ENCODE measurements at places on chromosomes 4 and X.
A peak's percentile ranks its signal among the peaks of the same experiment; 100 is the strongest.

- no peak for DNase-seq
Observed at GRCh38 chr4:122622400-122622799, 1.5 kb upstream of the IL21 start.

GRCh38 chr4:36255577-36255976, 11.3 kb upstream of the ARAP2 start:
- DNase-seq = no peak

- DNase-seq = peak; percentile 69
Observed at GRCh38 chrX:17805120-17805519, 56.0 kb downstream of the RAI2 start.

GRCh38 chr4:110748071-110748470, 125.2 kb upstream of the PITX2 start:
- DNase-seq = no peak

DNA sequence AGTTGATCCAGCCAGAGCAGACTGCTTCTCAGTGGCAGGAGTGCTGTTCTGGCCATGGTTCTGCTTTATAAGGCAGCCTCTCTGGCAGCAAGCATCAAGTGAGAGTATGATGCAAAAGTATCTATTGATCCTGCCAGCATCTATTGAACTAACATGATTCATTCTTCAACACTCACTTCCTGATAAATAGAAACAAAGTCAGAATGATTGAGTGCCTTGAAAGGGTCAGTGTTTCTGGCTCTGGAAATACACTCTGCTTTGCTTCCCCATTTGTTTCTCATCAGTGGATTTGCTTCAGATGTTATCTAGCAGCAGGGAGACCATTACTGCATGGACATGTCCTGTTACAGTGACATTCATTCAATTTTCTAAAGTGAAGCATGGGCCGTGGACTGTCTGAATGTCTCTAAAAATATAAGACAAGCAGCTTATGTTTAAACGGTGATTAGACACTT, 66.2 kb upstream of the FRAS1 start:
- DNase-seq = no peak

DNA sequence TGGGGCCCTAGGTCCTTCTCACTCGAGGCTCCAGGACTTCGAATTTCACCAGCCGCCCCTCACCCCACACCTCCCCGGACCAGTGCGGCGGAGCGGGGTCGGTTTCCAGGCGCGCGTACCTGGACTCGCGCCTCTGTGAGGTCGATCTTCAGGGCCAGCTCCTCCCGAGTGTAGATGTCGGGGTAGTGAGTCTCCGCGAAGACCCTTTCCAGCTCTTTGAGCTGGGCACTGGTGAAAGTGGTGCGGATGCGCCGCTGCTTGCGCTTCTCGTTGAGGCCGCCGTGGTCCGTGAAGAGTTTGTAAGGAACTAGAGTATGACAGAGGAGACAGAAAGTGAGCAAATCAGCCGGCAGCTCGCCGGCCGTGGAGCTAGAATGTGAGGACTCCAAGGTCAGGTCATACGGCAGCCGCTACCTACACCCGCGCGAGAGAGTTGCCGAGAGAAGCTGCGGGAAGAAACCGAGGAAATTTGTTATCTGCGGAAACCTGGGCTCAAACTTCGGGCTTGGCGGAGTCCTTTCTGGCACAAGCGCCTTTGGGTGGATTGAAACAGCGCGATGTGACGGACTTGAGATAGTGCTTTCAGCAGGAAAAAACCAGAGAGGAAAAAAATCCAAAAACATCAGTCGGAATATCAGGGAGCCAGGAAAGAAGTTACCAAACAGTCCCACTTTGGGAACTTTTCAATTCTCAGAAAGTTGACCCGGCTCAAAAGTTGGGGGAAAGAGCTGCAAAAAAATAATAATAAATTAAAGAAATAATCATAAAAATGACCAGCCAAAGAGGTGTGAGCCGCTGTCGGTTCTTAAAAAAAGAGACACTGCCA, 1.1 kb downstream of the PHOX2B start:
- DNase-seq = peak; percentile 51

- no peak for DNase-seq
Observed at GRCh38 chr4:98932539-98932938, 3.6 kb upstream of the EIF4E start.

DNA sequence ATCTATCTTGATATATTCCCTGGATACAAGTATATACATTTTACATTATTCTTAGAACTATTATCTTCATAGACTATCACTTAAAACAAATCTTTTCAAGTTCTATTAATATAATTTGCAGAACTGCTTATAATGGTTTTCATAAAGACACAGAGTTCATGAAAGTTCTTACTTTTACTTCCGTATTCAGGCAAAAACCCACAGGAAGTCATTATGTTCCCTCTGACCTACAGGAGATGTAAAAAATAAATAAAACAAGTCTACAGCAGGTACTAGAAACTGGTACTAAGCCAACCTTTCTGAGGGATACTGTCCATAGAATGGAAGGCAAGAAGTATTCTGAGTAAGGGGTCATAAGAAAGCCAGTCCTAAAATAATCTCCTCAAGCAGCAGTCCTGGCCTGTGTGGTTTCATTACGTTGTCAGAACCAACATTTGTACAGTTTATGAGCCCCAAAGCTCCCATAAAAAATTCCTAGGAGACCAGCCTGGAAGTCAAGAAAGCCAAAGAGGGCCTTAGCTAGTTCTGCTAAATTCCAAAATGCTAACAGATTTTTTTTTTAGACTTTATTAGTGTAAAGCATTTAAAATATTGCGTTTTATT, 68.6 kb downstream of the CAMK2D start:
- DNase-seq = no peak

- DNase-seq = no peak
Observed at GRCh38 chr4:10050261-10050661, 29.0 kb upstream of the SLC2A9 start.

GRCh38 chr4:53716011-53716410, 124.7 kb upstream of the LNX1 start:
- no peak for DNase-seq

GRCh38 chrX:44536198-44536597, 6.5 kb downstream of the FUNDC1 start:
- DNase-seq = no peak

DNA sequence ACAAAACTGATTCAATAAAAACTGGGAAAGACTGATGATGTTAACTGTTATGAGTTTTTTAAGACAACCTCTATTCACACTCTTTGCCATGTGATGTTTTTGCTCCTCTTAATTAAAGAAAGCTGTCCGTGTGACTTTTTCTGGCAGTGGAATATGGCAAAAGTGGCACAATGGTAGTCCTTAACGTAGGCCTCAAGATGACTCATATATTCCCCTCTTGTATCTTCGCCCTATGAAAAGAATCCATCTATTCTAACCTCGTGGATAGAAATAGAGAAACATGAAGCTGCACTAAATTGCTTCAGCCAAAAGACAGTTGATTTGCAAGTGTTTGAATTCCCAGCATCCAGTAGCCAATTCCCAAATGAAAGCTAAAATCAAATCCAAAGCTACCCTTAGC, 603.8 kb upstream of the PCDH7 start:
- no peak for DNase-seq

DNA sequence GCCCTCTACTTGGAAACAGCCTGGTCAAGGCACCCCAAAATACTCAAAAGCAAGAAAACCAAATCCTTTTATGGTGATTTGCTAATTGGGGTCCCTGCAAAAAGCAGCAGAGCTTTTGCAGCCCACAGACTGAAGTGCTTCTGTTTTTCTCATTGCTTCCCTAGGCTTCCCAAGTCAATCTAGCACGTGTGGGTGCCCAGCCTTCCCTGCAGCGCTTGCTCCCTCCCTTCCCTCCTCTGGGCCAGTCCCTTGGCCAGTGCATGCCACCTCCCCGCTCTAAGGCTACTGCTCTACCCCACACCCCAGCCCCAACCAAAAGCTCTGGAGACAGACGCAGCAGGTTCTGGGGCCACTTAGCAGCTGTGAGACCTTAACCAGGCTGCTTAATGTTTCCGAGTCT, 53.6 kb downstream of the ANAPC4 start:
- DNase-seq = no peak

DNA sequence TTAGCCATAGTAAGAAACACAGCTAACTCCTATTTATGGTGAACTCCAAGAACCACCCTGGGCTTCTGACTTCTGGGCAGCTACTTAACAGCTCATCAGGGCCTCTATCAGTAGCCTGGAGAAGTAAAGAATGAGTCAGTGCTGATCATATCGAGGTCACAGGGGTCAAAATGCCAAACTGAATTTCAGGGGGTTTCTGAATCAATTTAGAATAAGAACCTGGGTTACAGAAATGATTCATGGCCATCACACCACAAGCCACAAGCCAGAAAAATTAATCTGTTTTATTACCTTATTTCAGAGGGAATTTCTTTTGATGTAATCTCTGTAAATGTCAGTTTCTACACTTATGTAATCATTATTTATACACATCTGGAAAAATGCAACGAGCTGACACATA, 64.4 kb downstream of the CHST7 start:
- peak; percentile 51 for DNase-seq

DNA sequence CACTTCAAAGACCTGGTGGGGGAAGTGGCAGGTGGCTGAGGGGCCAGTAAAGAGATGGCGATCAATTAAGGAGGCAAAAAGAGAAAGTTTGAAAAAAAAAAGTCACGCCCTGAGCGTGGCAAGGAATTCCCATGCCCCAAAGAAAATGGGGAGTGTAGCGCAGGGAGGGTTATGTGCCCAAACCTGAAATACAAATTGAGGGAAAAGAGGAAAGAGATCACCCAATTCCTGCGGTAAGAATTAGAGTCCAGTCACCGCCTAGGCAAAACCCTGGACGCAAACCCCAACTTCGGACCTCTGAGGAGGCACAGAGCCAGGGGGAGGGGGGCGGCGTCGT, 595 bp downstream of the ENOX2 start:
- no peak for DNase-seq

DNA sequence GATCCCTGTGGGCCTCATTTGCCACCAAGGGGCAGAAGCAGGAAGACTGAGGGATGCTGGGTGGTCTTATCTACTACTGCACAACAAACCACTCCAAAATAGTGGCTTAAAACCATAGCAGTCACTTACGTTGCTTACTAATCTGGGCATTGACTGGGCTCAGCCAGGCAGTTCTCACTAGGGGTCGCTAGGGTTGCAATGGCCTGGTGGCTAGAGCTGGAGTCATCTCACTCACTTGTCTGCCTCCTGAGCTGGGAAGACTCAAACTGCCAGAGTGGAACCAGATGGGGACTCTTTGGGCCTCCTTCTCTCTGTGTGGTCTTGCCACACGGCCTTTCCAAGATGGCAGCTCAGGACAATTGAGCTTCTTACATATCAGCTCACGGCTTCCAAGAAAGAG, 216.3 kb upstream of the BCOR start:
- peak; percentile 68 for DNase-seq

DNA sequence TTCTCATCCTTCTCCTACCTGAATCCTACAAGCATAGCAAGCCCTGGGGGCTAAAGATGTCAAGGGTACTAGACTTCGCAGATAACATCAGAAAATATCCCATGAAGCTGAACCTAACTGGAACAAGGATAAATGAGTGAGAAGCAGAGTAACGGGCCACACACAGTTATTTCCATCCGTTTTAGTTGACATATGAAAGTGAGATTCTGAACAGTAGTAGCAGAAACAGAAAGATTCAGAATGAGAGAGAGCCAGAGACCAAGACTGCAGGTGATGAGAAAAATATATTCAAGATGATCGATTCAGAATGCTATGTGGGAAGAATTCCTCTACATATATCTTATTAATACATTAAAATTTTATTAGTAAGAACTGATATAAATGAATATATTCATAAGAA, 165.1 kb downstream of the TSPAN5 start:
- DNase-seq = no peak

DNA sequence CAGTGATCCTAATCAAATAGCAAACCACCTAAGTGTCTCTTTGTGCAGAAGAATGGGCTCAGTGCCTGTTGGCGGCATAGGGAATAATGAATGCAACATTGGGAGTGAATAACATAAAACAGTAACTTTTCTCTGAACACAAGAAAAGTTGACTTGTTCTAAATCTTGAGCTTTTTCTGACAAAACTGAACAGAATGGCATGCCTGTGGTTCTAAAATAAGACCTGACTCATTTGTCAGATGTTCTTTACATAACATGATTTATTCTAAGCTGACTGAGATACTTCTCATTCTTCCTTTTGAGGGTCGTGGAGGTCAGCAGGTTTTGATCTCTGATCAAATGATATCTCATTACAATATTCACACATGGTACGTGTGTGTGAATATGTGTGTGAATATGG, 165.4 kb upstream of the WDR1 start:
- no peak for DNase-seq

DNA sequence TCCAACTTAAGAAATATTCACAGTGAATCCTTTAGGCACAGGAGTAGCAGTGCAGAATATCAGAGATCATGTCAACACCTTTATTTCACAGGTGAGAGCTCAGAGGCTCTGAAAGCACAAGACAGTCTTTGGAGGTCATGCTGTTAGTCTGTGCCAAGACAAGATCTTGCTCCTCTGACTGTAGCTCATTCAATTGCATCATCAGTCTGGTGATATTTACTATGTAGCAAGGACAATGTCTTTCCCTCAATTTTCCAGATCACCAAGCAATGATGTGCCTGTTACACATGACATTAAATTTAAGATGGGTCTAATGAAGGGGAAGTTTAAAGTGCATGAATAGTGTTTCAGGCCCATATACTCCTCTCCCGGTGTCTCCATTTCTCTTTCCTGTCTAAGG, 277.5 kb downstream of the IL15 start:
- no peak for DNase-seq

- no peak for DNase-seq
Observed at GRCh38 chr4:4302416-4302815, 12.4 kb downstream of the ZBTB49 start.

- DNase-seq = peak; percentile 54
Observed at GRCh38 chr4:14528918-14529317, 473.4 kb upstream of the CPEB2 start.

GRCh38 chrX:151773434-151773833, 38.9 kb downstream of the CNGA2 start:
- peak; percentile 7 for DNase-seq

DNA sequence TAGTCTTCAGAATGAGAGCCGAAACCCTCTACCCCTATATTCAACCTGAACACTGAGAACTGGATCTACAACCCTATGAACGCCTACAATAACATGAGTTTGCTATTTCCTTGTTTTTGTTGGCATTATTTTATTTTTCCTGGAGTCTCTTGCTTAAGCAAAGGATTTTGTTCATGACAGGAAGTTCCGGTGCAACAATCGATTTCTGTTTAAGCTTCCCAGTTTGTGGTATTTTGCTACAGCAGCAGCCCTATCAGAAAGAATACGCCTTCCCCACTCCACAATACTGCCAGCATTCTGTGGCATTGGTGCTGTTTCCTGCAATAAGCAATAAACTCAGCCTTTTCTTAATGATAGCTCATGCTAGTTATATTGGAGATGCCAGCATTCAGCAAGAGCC, 60.9 kb downstream of the NPY5R start:
- DNase-seq = peak; percentile 6

DNA sequence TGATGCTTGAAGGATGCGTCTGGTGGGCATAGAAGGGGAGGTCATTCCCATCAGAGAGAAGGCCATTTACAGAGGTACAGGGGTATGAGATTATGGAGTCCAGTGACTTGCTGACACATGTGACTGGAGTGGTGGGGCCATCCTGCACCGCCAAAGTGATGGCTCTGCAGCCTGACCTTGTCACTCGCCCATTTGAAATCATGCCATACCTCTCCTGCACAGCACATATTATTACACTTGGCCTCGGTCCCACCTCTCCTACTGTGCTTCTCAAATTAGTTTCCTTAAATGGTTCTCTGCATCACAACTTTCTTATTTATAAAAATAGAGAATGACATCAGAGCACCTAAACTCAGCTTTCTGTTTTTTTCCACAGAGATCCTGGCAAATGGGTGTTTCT, 60.7 kb upstream of the HAND2 start:
- DNase-seq = no peak

Data from mesendoderm (in vitro differentiated cells).